MG63 (cell line): ENCODE measurements at places on chromosomes 7 and 10. TPM values are rescaled to one million over a fixed set of nuclear protein-coding genes. Genes with fewer than 3 reads are reported as not detected.

GRCh38 chr7:150317748-150318444, 5.3 kb upstream of the LRRC61 start:
- peak; percentile 48 for DNase-seq

GRCh38 chr7:38000272-38000671, 79.8 kb downstream of the EPDR1 start:
- DNase-seq = no peak

The GDF2 gene
- not detected in 2 replicates for total RNA-seq

The NEURL1 gene
- not detected in 2 replicates for total RNA-seq

DNA sequence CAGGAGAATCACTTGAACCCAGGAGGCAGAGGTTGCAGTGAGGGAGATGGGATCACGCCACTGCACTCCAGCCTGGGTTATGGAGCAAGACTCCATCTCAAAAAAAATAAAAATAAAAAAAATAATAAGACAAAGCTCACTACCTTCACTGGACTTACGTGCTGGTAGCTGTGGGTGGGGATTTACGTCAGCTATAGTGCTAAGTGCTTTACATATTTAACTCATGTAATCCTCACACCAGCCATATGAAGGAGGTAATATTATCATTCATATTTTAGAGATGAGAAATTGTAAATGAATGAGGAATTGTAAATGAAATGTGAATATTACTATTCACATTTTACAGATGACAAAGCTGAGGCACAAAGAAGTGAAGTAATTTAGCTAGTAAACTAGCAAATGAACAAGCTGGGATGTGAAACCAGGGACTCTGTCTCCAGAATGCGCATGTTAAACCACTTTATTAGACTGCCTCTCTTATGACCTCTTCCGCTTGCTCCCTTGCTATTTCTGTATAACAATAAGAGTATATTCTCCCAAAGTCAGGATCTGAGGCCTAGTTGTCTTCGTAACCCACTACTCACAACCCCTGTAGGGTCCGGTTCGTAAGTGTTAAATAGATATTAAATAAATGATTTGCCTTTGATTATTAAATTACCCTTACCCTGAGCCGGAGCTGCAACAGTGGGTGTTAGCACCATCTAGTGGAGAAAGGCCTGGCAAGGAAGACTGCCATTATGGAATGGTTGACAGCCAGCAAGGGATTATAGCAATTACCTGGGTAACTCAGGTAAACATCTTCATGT, 70.2 kb downstream of the HTR7 start:
- DNase-seq = no peak

DNA sequence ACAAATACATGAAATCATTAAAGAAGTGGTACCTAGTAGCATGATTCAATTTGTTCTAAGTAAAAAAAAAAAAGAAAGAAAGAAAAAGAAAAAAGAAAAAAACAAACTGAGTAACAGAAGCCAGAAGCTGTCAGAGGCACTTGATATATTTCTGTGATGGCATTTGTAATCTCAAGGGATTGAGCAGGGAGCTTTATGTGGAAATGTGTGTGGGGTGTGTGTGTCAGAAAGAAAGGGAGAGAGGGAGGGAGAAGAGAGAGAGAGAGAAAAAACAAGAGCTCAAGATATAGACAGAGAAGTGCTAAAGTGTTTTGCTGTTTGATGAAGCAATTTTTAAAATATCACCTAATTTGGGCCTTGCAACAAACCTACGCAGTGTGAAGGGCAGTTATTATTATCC, 357.6 kb upstream of the PCDH15 start:
- no peak for DNase-seq

DNA sequence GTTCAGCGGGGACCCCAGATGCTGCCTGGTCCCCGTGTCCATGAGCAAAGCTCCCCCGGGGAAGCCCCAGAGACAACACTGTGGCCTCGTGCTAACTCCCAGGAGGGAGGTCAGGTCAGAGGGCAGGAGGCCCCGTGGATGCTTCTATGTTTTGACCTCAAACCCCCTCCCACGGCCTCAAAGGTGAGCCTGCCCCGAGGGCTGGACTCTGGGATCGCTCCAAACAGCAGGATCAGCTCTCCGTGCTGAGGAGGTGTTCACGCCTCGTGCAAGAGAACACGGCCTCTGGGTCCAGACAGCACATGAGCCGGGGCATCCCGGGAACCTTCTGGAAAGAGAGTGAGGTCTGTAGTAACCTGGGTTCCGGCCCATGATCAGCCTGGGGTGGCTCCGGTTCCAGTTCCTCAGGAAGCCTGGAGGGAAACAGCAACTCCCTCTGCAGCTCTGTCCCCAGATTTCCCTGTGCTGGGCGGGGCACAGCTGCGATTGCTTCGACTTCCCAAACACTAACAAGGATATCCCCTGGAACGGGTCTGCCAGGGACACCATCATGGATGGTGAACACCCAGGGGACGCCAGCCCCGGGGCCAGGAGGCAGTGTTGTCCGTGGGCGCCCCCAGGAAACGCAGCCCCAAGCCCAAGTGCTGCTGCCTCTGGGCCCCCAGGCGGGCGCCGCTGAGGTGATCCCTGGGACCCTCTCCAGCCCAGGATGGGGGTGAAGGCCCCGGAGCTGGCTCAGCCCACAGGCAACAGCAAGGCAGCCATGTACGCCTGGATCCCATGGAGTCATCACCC, 18.0 kb upstream of the INPP5A start:
- no peak for DNase-seq

GRCh38 chr7:115087437-115087836, 165.5 kb downstream of the MDFIC start:
- peak; percentile 25 for DNase-seq

- DNase-seq = peak; percentile 55
These were observed 158.6 kb downstream of the SNX13 start for GRCh38 chr7:17781491-17782215.

DNA sequence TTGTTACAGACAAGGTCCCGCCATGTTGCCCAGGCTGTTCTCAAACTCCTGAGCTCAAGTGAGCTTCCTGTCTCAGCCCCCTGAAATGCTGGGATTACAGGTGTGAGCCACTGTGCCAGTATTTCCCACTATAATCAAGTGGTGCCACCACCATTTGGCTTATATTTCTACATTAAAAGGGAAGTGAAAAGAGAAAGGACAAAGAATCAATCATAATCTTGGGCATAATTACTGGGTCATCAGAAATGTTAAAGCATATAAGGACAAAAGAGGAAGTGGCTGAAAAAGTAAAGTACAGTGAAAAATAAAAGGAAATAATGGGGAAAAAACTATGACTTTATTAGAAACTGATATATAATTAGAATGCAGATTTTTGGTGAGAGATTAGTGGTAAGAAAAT, 25.7 kb upstream of the ENTPD1 start:
- DNase-seq = no peak

The GPAM gene
- 4.4 and 7.3 TPM in 2 replicates for total RNA-seq

The OPN1SW gene
- total RNA-seq = not detected in 2 replicates

DNA sequence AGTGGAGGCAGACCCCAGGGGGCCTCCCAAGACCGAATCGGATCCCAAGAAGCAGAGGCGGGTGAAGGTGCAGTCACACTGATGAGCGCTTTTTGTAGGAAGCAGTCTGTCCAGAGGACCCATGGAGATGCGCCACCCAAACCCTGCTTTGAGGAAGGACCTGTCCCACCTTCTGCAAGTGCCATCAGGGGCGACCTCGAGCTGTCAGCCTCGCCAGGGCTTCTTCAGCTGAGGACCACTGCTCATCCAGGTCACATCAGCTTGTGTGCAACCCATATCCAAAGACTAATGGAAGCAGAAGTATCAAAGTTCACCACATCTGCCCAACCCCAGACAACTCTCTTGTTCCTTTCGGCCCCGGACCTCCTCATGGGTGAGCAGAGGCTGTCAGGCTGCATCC, 61.5 kb downstream of the KCNH2 start:
- no peak for DNase-seq

GRCh38 chr10:79160191-79160590, 91.4 kb downstream of the ZMIZ1 start:
- no peak for DNase-seq

DNA sequence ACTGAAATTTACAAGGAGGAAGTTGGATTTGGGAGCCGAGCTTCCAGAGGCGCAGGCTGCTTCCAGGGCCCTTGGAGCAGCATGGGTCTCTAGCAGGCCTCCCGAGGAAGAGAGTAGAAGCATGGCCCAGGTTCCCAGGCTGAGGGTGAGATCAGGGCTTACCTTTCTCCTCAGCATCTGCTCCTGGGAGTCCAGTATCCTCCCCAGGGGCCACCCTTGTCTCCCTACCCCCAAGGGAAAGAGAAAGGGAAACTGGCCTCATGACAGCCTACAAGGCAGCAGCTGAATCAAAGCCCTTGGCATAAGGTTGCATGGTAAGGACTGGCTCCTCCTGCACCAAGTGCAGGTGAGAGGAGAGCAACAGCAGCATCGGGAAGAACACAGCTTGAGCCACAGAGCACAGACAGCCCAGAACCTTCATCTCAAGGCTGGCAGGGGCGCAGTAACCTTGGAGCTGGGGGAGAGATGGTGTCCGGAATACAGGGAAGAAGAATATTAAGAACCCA, 114.5 kb downstream of the MARCHF5 start:
- no peak for DNase-seq

- no peak for DNase-seq
These were observed 3.1 kb upstream of the ARID5B start for GRCh38 chr10:61898435-61898778.

DNA sequence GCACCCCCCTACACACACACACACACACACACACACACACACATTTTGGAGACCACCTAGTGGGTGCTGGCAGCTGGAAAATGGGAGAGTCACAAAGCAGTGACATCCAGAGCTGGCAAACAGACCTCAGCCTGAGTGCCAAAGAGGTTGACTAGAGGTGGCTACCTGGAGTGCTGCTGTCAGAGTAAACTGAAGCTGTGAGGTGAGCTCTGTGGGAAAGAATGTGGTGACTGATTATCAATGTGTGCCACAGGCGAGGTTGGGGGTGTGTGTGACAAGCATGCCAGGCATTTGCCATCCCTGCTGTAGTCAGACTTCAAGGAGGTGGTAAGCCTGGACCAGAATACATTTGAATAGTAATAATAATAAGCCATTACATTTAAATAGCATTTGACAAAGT, 120.6 kb downstream of the SLIT1 start:
- DNase-seq = peak; percentile 32

The PARD3 gene
- total RNA-seq = 50.0 and 52.6 TPM in 2 replicates

- no peak for DNase-seq
These were observed 10.0 kb downstream of the SFTPD start for GRCh38 chr10:79938728-79939406.

The ABLIM1 gene
- total RNA-seq = 19.4 and 23.9 TPM in 2 replicates

DNA sequence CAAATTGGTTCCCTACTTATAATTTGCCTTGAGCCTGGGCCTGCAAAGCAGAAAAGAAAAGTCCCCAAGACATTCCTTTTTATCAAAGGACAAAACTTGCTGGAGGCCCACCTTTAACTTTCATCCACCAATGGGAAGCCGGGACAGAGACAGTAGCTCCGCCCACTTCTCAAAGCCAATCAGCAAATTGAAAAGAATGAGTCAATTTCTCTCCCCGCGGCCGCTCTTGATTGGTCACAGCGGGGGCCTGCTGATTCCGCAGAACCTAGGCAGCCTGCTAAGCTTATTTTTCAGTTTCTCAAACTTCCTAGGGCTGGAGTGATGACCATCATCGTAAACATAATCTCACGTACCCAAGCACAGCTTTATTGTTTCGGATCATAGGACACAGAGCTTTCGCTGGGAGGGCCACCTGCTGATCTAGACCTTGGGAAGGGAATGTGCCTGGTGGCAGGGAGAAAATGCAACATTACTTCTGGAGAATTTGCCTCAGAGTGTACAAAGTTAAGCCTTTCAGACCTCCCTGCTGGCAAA, at the start of gene SLC13A4:
SLC13A4 (minus strand) TSS at position 51 of the 534 bp plus-strand sequence. CDS start 690 bp downstream, outside the sequence.
- DNase-seq = no peak

The EEPD1 gene
- total RNA-seq = 0.35 and 8.6 TPM in 2 replicates

The CLDN12 gene
- 1.9 and 2.3 TPM in 2 replicates for total RNA-seq

GRCh38 chr10:11884706-11885423, 61.7 kb downstream of the PROSER2 start:
- no peak for DNase-seq

DNA sequence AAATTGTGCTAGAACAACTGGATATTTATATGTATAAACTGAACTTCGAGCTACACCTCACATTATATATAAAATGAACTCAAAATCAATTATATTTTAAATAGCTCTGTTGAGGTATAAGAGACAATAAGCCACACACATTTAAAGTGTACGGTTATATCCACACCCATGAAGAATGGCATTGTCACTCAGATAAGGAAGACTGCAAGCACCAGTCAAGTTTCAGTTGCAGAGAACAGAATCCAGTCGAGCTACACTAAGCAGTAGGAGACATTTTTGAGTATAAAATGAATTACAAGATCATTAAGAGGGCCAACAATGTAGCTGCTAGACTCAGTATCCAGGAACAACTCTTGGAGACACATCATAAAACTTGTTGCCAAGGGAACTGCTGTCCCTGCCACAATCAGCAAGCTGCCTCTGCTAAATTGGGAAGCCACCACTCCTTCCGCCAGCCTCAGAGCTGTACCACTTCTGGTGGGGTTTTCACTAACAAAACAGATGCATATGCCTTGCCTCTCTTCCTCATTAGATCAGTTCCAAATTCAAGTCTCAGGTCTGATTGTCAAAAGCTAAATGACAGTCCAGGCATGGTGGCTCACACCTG, 19.6 kb upstream of the GPNMB start:
- no peak for DNase-seq

DNA sequence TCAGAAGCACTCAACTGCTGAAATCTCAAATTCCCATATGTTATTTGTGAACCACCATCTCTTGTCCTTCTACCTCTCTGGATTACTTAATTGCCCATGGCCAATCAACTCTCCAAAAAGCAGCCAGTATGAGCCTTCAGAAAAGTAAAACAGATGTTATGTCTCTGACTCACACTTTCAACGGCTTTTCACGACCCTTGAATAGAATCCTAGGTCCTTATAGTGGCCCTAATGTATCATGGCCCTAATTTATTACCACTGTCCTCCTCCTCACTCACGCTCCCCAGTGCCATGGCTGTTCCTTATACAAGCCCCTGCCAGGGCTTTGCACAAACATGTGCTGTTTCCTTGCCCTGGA, 20.0 kb downstream of the ZNF438 start:
- DNase-seq = no peak

DNA sequence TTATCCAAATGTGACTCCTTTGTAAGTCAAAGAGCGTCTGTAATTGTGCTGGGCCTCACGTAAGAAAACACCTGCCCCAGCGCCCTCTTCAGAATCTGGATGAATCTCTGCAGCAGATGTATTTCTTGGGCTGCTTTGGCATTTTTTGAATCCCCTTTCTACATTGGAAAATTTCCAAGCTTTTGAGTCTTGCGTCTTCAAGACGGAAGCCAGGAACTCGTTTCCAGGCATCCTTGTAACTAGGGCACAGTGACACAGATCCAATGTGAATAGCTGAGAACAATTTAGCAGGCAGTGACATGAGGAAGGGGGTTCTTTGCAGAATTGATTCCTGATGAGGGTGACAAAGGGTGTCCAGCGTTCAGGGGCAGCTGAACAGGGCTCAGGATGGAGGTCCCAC, 862.3 kb downstream of the TYW1 start:
- no peak for DNase-seq

The SKIDA1 gene
- 2.0 and 3.1 TPM in 2 replicates for total RNA-seq
